ENCODE measurements at places on chromosomes 4 and X.

DNA sequence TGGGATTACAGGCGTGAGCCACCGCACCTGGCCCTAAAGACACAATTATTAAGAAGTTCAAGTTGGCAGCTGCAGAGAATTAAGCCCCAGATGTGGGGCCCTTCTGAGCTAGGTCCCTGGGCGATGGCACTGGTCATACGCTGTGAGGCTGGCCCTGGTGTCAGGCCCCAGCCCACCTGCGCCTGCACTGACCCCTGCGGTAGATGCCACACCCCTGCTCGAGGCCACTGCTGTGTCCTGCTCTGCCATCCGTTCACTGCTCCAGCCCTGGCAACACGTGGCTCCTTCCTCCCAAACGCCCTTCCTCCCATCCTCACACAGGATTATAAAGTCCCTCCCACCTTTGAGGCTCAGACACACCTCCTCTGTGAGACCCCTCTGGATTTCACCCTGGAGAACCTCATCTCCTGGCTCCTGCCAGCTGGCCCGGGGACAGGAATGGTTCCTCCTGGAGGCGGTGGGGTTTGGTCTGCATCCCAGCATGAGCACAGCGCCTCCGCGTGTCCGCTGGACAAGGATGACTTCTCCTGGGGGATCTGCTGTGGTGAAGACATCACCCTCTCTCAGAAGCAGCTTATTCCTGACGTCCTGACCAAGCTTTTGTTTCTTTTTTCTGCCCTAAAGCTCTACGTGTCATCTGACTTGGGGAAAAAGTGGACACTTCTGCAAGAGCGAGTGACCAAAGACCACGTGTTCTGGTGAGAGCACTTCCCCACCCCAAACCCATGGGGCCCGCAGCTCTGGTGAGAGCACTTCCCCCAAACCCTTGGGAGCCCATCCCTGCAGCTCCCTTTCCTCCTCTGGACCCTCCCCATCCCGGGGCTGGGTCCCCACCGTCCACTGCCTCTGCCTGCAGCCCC, 219.0 kb upstream of the PSAPL1 start:
- no peak for DNase-seq

- DNase-seq, result no peak
Observed at GRCh38 chr4:188195389-188195985, 56.2 kb downstream of the TRIML1 start.

DNA sequence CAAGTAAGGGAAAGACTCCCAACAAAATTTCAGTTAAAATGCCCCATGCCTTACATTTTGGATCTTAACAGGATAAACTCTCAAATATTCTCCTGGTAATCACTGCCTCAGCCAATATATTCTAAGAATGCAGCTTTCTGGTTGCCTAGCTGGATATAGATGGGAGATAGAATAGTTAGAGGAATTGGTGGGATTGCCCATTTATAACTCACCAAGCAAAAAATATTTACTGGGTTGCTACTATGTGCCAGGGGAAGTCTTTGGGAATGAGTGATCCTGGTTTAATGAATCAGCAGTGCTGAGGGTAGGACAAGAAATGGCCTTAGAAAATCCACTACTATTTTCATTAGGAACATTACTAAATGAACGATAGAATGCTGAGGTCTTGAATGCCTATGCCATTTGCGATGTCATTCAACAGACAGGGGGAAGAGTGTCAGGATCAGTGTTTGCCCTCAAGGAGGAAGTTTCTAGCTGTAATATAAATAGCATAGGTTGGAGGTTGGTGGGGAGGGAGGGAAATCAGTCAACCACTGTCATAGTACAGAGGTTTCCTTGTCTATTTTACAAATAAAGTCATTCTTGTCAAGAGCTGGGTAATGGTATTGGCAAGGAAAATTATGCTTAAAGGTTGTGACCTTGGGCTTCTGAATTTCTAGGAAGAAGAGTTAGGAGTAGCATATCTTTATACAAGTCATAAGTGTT, 63.5 kb downstream of the ENOPH1 start:
- DNase-seq, result no peak

DNA sequence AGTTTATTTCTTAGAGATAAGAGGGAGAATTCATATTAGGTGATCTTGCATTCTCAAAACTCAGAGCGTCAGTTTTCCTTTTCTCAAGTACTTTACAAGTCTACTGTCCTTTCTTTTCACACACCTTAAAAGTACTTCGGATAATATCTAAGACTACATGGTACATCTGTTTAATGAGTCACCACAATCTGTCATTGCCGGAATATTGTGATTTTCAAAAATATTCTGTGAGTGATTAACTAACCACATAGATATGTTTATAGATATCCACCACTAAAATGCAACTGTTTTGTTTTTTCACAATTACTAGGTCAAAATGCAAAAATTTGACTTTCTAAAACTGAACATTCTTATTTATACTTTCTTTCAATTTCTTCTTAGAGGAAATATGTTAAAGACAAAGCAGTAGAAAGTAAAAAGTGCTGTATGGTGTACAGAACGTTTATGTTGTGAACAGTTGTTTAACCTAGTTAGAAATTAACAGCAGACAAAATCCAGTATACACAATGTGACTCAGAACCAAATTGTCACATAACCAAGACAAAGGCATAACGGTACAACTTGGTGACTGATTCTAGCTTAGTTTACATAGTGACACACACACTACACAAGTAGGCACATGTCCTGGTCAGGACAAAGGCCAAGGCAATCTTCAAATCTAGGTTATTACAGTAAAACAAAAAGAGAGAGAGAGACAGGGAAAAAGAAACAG, 482.9 kb downstream of the NAF1 start:
- DNase-seq, result no peak

- no peak for DNase-seq
Observed at GRCh38 chrX:155880586-155881157, 473 bp upstream of the VAMP7 start.

DNA sequence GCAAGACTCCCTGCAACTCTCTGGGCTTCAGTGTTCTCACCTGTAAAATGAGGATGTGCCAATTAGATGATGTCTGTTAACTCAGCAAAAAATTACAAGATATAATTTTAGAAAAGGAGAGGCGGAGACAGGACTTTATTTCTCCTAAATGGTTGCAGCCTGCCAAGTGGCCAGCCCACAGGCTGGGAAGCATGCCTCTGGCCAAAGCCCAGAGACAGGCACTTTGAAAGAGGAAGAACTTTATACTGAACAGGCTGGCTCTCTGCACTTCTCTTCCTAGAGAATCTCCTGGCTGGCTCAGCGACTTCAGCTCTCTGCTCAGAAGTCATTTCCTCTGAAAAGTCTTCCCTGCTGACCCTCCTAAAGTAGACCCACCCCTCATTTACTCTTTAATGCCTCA, 3.7 kb downstream of the PRDM5 start:
- DNase-seq, result no peak

DNA sequence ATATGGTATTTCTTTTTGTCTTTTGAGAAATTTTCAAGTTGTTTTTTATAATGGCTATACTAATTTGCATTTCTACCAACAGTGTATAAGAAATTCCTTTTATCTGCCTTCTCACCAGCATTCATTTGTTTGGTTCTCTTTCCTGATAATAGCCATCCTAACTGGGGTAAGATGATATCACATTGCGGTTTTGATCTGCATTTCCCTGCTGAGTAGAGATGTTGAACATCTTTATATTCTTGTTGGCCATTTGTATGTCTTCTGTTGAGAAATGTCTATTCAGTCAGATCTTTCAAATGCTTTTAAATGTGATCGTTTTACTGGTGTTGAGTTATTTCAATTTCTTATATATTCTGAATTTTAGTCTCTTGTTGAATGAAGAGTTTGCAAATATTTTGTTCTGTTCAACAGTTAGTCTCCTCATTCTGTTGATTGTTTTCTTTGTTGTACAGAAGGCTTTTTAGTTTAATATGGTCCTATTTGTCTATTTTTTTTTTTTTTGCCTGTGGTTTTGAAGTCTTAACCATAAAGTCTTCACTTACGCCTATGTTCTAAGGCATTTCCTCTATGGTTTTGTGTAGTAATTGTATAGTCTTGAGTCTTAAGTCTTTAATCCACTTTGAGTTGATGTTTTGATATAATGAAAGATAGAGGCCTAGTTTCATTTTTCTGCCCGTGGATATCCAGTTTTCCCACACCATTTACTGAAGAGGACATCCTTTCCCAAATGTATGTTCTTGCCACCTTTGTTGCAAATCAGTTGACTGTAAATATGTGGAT, 1566.9 kb downstream of the STIM2 start:
- no peak for DNase-seq
